ENCODE measurements at places on chromosomes 3 and 15.

GRCh38 chr3:150213577-150213976, 194.5 kb upstream of the TSC22D2 start:
- no peak for DNase-seq

- no peak for DNase-seq
Observed at GRCh38 chr15:75662823-75663519, 15.3 kb downstream of the SNX33 start.

- no peak for DNase-seq
Observed at GRCh38 chr3:70737666-70738290, 425.3 kb upstream of the MDFIC2 start.

- no peak for DNase-seq
Observed at GRCh38 chr3:13935494-13936094, 55.7 kb upstream of the WNT7A start.

DNA sequence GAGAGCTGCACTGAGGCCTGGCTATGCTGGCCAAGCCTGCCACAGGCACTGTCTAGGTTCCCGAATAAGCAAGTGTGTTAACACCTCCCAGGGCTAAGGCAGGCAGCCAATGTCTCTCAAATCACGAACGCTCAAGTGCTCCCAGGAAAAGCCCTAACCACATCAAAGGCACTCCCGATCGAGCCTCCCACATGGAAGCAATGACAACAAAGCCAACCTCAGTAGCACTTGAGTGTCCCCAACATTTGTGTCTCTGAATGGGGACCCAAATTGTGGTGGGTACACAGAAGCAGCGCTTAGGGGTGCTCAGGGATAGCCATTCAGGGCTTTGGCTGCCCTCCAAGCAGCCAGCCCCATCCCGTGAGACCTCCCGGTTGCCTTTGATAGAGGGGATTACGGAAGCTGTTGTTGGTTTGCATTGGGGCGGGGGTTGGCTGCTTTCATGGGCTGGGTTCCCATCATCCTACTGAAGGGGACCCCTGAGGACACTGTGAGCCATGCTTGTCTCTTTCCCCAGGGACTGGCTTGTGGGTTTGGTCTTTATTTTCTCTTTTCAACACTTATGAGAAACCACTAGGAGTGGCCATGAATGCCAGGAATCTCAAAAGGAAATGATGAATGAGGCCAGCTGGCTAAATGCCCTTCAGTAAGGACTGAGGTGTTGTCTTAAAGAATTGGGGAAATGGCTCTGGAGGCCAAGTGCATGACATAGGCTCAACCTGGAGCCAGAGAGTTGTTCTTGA, 234.1 kb upstream of the FEZF2 start:
- no peak for DNase-seq

DNA sequence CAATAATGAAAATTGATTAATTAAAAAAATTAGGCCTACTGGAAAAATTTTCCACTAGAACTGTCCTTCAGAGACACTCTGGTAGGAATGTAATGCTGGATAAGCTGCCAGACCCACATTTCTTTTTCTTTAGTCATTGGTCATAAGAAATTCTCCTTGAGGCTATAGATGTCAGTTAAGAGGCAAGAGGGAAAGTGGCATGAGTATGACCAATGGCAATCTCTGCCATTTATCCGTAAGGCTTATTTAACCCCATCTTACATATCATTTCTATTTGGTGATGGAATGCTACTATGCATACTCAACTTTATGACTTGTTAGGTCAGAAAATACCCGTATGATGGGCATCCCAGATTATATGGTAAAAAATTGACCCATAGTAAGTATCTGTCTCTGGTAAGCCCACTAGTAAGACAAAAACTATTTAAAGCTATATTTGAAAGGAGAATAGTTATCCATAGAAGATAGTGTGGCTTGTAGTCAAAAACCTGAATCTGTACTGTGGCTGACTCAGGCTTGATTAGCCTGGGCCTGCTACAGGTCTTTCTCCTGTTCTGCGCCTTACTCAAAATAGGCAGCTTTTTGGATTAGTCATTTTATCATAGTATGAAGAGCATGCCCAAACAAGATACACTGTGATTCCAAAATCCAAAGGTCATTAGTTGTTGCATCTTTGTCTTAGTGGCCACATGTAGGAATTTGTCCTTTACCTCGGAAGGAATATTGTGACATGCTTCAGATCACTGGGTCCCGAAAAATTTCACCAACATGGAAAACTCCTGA, 314.7 kb downstream of the PYDC2 start:
- DNase-seq: no peak

Measured in NB4 (cell line).